Activated naive CD4-positive, alpha-beta T cell (primary cell): ENCODE measurements at places on chromosomes 3 and 15.

GRCh38 chr3:107313711-107314110 lies 63.5 kb upstream of the CCDC54 start:
- no peak for DNase-seq

DNA sequence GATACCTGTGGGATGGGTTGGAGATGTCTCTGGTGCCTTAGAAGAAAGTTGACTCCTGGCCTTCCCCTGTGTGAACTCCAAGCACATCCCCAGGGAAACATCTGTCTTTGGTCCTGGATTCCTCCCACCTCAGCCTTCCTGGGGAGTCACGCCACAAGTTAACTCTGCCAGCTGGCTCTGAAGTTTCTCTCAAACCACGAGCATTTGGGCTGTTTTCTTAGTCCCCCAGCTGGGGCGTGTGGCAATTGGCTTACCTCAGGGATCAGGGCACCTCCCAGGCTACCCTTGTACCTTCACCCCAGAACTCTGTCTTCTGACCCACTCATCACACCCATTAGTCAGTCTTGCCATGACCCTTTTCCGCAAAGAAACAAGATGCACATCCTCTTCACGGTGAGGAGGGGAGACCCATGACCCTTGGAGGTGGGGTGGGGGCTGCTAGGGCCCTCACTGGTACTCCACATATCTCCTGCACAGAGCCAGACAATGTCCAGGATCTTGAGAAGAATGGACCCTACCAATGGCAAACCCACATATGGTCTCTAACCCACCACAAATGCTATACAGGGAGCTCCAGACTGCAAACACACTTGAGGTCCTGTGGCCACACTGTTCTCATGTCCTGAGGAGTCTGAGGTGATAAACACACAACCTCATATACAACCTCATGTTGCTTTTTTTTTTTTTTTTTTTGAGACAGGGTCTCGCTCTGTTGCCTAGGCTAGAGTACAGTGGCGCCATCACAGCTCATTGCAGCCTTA lies 3.9 kb downstream of the NEIL1 start:
- DNase-seq = no peak

DNA sequence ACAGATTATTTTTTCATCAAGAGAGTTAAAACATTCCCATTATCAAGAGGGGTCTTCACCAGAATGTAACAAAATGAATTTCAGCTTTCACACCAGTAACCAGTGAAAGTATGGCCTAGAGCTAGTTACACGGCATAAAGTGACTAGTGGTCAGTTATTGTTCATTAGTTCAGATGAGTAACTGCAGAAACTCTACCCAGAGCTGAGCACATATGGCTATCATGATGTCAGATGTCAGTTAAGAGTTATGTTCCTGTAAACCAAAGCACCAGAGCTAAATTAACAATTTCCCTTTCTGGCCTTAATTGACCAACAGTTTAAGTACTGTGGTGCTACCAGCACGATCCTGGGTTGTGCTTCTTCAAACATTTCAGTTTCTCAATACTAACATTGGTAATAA lies 6.6 kb upstream of the MRPS25 start:
- no peak for DNase-seq

- no peak for DNase-seq
Observed at GRCh38 chr15:72538931-72539330, 64.8 kb downstream of the ARIH1 start.

- no peak for DNase-seq
Observed at GRCh38 chr3:135325096-135325495, 530.0 kb downstream of the EPHB1 start.

GRCh38 chr15:74170071-74170844 lies 3.3 kb upstream of the ISLR start:
- no peak for DNase-seq
